Stimulated activated CD4-positive, alpha-beta T cell treated with anti-CD3 and anti-CD28 coated beads, TNF-alpha, amount 100 ng/mL, for 1 hour (primary cell): ENCODE measurements at places on chromosomes 5 and 9.

DNA sequence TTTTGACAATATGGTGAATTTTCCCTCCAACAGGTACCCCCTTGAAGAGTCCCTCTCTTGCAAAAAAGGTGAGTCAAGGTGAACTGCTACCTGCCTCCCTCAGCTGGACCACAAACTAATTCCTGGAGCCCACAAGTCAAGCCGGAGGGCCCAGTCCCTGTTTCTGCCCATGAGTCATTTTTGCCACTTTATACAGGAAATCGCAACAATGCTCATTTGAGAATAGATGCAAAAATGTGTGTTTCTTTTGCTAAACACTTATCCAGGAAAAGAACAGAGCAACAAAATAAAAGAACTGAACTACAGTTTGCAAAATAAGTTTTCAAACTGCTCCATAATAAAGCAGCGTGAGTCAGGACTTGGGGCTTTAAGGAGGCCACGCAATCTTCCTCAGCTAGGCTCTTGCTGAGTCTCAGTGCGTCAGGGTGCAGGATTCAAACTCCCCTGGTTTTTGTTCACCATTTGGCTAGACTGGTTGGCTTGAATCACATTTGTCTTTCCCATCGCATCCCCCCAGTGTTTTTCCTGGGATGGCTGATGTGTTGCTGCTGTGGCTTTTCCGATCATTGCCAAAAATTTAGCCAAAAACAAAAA lies 102.7 kb downstream of the GOLPH3 start:
- DNase-seq = no peak

DNA sequence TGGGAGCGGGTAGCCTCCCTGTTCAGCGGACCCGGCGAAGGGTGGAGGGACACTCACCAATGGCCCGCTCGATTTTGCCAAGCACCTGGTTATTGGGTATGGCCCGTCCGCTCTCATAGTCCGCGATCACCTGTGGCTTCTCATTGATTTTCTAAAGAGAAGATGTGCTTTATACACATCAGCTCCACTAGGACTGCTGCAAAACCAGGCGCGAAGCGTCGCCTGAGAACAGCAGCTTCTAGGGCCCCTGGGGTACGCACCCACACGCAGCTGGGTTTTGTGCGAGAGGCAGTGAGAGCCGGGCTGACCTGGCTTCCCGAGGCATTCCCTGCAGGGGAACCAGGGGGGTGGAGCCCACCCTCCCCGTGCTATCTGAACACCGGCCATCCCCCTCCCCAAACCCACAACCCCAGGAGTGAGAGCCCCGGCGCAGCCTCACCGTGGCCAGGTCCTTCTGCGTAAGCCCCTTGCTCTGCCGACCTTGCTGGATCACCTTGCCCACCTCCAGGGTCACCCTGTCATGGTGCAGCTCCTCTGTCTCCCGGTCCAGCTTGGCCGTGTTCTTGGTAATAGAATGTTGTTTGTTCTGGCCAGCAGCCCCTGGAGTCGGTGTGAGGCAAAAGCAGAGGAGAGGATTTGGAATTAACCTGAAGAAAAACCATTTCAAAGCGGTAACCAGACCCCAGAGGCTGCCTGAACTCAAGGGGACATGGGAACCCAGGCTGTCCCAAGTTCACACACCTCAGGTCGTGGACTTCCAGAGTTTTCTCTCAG lies 3.1 kb downstream of the EDF1 start:
- DNase-seq = no peak

DNA sequence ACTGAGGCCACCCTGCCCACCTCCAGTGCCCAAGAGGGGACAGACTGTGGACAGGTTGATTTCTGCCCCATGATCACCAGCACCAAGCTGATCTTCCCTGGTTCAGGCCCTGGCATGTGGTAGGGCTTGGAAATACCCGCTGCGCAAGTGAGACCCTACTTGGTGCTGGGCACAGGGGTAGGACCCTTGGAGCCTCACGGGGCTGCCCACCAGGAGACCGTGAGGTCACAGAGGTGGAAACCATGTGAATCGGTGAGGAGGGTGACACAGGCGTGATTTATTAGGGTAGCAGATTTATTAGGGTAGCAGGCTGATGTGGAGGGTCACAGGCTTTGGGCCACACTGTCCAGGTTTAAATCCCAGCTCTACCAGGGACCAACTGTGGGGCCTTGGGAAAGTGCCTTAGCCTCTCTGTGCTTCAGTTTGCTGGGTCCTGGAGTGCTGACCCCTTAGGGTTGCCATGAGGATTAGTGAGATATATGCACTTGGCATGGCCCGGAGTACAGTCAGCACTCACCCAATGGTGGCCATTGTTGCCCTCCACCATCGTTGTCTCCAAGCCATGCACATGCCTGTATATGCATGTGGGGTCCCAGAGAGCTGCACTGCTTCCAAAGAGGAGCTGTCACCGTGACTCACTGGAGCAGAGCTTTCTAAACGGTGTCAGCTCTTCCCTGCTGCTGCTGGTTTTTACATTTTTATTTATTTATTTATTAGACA lies 20.9 kb upstream of the DUSP1 start:
- DNase-seq = no peak

- DNase-seq = no peak
Observed at GRCh38 chr5:68304421-68305052, 89.0 kb downstream of the PIK3R1 start.

DNA sequence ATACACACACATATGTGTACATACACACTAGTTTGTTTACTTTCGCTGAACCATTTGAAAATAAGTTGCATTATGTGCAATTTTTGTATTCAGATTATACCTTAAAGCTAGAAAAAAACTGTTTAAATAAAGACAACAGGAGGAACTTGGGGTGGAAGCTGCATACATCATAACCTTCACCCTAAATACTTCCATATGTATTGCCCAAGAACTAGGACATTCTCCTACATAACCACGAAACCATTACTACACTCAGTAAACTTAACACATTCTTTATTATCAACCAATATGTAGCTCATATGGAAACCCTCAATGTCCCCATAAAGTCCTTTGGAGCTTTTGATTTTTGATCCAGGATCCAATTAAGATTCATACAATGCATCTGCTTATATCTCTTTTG lies 83.3 kb downstream of the GIN1 start:
- no peak for DNase-seq

DNA sequence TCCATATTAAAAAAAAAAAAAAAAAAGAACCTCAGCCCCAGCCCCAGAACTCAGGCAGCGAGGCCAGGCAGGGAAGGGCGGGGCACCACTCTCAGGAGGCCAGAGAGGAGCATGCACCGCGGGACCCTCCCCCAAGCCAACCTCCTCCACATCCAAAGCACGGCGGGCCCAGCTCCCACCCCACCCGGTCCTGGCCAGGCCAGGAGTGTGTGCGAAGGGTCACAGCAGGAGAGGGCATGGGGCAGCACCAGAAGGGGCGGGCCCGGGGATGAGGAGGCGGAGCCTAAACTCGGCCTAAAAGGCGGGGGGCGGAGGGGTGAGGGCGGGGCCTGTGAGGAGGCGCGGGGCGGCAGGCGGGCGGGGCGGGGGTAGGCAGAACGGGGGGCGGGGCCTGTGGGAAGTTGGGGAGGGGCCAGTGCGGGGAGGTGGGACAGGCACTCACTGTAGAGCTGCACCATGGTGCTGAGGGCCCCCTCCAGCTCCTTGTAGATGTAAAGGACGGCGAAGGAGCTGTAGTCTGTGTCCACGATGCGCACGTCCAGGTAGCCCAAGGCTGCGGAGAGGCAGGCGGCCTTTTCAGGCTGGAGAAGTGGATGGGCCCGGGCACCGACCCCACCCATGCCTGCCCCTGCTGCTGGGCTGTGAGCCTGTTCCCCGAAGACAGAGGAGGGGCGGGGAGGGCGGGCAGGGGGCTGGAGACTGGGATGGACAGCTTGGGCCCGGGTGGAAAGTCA lies 1.2 kb downstream of the LCN15 start:
- peak; percentile 36 for DNase-seq

- no peak for DNase-seq
Observed at GRCh38 chr5:55441107-55441771, 93.5 kb downstream of the PLPP1 start.

DNA sequence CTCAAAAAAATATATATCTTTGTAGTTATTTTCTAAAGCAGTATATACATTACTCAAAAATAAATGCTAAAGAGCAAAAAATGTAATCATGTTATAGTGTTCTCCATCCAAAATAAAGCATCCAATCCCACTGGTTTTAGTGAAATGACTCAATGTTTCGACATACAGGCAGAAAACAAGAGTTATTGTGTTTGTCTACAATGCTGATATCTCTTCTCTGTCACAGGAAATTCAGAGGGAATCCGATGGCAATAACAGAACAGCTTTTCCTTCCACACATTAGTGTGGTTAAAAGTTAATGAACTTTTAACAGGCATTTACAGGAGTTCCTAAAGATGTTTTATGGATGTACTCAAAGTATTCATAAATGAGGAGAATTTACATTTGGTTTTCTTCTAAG lies 12.0 kb downstream of the TTC33 start:
- no peak for DNase-seq

DNA sequence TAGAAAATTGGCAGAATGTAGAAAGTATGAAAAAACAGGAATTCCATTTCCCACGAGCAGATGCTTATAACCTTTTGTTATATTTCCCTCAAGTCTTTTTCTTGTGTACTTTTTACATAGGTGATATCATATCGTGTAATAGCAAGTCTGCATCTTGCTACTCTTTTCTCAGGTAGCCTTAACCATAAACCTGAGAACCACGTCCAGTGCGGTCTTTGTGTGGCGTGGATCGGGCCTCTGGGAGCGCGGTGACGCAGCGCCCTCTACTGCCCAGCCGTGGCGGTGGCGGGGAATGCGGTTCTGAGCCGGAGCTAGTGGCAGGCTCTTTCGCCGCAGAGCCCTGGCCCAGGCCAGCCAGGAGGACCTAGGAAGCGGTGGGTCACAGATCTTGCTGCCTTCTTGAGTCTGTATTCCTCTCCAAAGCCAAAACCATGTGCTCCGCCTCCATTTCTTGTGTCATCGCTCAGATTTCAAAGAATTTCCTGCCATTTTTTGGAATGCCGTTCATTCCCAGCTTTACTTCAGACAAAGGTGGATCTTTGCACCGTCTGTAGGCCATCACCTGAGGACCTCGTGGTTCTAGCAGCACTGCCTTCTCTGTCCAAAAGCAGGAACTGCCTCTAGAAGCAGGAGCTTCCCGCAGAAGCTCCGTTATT lies 71.9 kb downstream of the MVB12B start:
- peak; percentile 45 for DNase-seq

GRCh38 chr9:123631862-123632261 lies 275.9 kb downstream of the CRB2 start:
- no peak for DNase-seq

DNA sequence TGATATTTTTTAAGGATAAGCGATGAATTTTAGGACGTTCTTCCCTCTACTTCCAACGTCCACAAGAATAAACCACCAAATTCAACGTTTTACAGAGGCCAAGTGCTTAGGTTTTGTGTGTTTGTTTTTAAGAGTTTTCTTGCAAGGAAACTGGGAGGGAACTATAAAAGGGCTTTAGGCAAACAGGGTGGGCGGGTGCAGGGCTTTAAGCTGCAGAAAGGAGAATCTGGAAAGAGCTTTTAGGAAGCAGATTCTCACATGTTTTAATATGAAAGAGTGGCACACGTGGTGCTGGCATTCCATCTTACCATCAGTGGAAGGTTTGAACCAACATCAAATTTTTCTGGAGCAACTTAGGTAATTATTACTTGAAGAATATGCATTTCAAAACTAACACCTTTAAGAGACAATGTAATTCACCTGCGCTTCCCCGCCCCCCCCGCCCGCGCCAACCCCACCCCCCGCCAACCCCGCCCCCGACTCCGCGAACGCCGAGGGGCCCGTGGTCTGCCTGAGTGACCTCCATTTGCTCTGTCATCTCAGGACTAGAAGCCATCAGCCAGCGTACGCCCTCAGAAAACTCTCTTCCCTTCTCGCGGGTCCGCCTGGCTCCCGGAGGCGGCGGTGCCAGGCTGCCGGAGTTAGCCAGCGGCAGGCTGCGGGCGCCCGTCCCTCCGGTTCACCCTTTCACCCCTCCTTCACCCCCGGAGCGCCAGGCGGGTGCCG lies 911 bp upstream of the PIK3R1 start:
- DNase-seq = no peak

DNA sequence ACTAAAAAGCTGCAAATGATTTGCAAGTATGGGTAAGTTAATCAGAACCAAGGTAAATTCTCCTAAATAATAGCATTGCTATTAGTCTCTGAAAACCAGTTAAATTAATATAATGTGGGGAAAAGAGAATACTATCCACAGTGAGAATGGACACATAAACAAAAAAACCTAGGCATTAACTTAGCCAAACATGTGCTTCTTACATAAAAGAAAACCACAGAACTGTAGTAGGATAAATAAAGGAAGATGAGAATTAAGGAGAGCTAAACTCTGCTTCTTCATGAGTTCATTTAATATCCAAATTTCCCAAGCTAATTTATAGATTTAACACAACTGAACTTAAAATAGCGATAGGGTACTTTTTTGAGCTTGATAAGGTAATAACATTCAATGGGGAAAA lies 31.8 kb downstream of the ABCA1 start:
- DNase-seq = no peak

DNA sequence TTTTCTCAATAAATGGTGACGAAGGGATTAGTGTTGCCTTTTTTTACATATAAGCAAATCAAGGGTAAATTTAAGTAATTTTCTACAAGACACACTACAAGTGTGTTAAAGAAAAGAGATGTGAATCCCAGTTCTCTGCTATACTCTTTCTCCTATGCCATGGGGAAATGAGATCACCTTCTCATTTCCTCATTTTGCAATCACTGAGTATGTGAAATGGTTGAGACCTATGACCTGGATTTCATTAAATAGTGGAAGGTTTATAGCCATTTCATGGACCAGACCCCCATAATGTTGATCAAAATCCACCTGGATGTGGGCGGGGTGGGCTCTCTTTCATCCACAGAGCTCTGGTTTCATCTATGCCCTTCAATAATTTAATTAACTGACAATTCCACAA lies 66.9 kb upstream of the SLIT3 start:
- no peak for DNase-seq

DNA sequence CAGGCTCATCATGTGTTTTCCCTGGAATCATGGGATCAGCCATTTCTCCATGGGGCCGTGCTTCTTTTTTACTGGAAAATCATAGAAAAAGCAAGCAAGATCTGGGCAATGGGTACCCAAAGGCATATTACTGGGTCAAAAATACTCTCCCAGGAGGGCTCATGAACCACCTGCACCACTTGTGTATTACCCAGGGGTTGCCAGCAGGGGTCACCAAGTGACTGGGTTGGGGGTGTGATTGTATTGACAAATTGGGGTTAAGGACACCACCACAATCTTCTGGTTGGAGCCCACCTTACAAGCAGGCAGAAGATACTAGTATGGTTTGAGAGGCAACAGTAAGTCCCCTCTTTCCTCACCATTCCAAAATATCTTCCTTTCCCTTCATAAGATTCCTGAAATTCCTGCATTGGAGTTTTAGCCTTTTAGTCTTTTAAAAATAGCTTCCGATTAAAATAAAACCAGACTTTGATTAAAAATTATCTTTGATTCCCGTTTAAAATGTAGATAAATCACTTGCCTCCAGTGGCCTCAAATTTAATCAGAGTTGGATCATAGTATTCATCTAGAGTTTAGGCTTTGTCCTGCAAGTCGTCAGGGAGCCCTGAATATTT lies 603.3 kb downstream of the KIF4B start:
- no peak for DNase-seq

GRCh38 chr5:153551537-153552079 lies 61.1 kb downstream of the GRIA1 start:
- DNase-seq = no peak
